ENCODE measurements at places on chromosomes 1 and 21. TPM values are rescaled to one million over a fixed set of nuclear protein-coding genes. Genes with fewer than 3 reads are reported as not detected.

GRCh38 chr1:204420039-204421004 lies 8.7 kb upstream of the PPP1R15B start:
- no peak overlapping the region for H3K27ac ChIP-seq
- no peak overlapping the region for H3K4me3 ChIP-seq
- H3K27me3 ChIP-seq = no peaks in the 10 kb centered on the region
- DNase-seq = no peak
- peaks cover 25% of the 10 kb centered on the region for H3K36me3 ChIP-seq

DNA sequence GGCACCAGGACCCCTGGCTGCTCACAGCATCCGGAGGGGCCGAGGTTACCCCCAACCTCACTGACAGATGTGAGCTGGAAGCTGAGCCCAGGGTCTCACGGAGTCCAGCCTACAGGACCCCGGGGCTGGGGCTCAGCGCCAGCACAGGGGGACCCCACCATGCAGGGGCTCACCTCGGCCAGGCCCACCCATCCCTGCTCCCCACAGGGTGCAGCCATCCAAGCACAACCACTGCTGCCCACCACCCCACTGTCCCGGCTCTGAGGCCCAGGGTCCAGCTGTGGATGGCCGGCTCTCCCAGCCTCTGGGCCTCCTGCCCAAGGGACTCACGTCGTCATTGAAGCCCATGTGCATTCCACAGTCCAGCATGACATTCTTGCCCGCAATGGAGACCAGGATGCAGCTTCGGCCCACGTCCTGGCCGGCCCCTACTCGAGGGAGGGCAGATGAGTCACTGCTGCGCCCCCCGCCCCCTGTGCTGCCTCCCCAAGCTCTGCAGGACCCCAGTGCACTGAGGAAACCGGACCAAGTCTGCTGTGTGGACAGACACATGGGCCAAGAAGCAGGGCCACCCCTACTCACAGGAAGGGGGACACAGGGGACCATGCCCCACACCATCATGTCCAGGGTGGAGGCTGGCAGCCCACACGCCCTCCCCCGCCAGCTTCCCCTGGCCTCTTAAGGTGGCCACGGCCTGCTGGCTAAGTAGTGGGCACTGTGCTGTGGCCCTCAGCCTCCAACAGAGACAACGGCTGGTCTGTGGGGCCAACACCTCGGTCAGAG lies 3.6 kb downstream of the INTS11 start:
- no peak overlapping the region for H3K4me3 ChIP-seq
- peaks cover 30% of the 10 kb centered on the region for H3K4me1 ChIP-seq
- no peak overlapping the region for H3K27ac ChIP-seq
- no peak for DNase-seq
- peaks cover 16% of the 10 kb centered on the region for H3K36me3 ChIP-seq

- no peak overlapping the region for H3K4me3 ChIP-seq
- H3K27me3 ChIP-seq = no peaks in the 10 kb centered on the region
- no peak overlapping the region for H3K27ac ChIP-seq
- no peaks in the 10 kb centered on the region for H3K36me3 ChIP-seq
- H3K4me1 ChIP-seq = no peaks in the 10 kb centered on the region
- DNase-seq = no peak
Observed at GRCh38 chr21:31838586-31839355, 34.0 kb upstream of the HUNK start.

DNA sequence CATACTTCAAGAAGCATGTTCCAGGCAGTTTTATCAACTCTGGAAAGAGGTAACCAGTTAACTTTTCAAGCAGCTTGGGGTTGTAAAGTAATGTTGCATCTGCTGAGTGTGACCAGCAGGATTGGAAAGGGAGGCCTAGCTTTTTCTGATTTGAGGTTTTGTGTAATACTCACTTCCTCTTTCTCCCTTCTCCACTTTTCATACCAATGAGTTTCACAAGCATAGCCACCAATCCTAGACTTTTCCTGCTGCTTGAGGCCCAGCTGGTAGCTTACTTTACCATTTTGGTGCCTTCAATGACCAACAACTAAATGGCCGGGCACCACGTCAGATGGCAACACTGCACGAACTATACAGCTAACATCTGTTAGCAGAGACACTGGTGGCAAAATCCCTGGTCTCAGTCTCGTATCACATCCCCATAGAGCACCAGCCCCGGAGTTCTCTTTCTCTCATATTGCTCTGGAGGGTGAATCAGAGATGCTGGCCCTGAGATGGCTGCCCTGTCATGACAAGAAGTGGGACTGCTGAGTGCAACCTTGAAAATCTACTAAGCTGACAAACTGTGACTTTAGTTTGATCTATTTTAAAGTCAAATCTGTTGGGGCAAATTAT lies 14.8 kb upstream of the GPR88 start:
- H3K27me3 ChIP-seq = no peaks in the 10 kb centered on the region
- no peak overlapping the region for H3K27ac ChIP-seq
- H3K36me3 ChIP-seq = peaks cover 7% of the 10 kb centered on the region
- no peak overlapping the region for H3K4me3 ChIP-seq
- DNase-seq = no peak
- no peaks in the 10 kb centered on the region for H3K4me1 ChIP-seq

DNA sequence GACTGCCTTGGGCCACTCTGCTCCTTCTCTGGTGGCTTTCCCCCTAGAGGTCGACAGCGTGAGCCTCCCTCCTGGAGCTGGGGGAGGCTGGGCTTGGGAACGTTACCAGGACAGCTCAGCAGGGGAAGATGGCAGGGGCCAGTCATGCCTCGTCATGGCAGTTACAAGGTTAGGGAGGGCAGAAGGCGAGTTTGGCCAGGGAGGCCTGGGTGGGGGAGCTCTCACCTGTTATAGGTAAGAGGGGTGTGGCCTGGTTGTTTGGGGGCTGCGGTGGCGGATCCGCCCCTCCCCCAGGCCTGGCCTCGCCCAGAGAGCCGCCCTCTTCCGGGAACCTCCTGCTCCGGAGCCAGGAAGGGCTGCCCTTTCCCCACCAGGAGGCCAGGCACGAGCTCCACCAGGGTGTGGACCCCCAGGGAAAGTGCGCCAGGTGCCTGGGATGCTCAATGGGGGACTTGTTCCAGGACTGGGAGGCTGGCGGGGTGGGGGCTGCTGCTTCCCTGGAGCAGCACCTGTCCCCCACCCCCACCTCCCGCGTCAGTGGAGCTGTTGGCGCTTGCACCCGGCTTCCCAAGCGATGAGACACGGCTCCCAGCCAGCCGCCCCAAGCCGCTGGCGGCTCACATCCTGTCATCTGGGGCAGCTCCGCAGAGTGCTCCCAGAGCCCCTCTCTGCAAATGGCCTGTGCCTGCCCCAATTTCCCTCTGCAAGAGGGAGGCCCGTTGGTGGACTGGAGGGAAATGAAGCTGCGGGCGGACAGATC lies 23.6 kb upstream of the PKP1 start:
- H3K27me3 ChIP-seq = no peaks in the 10 kb centered on the region
- no peaks in the 10 kb centered on the region for H3K4me1 ChIP-seq
- no peaks in the 10 kb centered on the region for H3K36me3 ChIP-seq
- H3K27ac ChIP-seq = no peak overlapping the region

DNA sequence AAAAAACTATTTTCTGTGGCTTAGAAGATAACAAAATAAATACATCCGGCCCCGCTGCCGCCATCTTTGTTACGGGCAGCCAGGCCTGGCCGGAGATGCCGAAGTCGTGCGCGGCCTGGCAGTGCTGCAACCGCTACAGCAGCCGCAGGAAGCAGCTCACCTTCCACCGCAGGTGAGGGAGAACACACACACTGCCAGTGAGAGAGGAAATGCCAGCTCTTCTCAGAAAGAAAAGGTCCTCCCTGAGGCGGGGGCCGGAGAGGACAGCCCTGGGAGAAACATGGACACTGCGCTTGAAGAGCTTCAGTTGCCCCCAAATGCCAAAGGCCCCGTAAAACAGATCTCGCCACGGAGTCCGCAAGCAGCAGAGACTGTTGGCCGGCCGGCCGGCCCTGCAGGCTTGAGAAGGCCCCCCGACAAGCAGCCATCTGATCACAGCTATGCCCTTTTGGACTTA lies 323.2 kb downstream of the AMY1C start:
- no peaks in the 10 kb centered on the region for H3K4me1 ChIP-seq
- no peaks in the 10 kb centered on the region for H3K36me3 ChIP-seq
- no peaks in the 10 kb centered on the region for H3K27me3 ChIP-seq

- H3K4me1 ChIP-seq = no peaks in the 10 kb centered on the region
- H3K36me3 ChIP-seq = no peaks in the 10 kb centered on the region
- H3K4me3 ChIP-seq = no peak overlapping the region
- H3K27ac ChIP-seq = no peak overlapping the region
- peaks cover 9% of the 10 kb centered on the region for H3K27me3 ChIP-seq
Observed at GRCh38 chr1:209576392-209577197, 6.9 kb upstream of the CAMK1G start.

GRCh38 chr1:220487297-220487820 lies 40.6 kb upstream of the MARK1 start:
- no peaks in the 10 kb centered on the region for H3K27me3 ChIP-seq
- no peak overlapping the region for H3K27ac ChIP-seq
- no peaks in the 10 kb centered on the region for H3K4me1 ChIP-seq
- no peaks in the 10 kb centered on the region for H3K36me3 ChIP-seq
- no peak overlapping the region for H3K4me3 ChIP-seq
- no peak for DNase-seq

DNA sequence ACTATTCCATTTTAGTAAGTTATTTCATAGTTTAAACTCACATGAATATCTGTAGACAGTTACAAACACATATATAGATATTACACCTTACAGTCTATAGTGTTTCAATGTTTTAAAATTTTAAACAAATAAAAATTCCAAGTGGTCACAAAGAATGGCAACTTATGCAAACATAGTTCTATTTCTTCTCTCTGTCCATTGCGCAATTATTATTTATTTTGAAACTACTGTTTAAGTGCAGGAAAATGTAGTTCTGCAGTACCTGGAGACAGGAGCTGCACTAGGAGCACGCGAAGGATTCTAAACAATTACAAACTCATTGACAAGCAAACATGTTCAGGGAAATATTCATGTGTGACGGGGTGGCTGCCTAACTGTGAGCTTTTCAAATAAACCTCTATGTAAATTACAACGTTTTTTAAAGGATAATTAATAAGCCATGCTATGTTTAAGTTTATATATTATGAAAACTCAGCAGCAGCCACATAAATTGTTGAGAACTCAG lies 312.0 kb upstream of the DUSP10 start:
- H3K4me1 ChIP-seq = peaks cover 4% of the 10 kb centered on the region
- no peak overlapping the region for H3K4me3 ChIP-seq

- H3K27ac ChIP-seq = no peak overlapping the region
- H3K27me3 ChIP-seq = peaks cover 5% of the 10 kb centered on the region
- H3K4me1 ChIP-seq = peaks cover 3% of the 10 kb centered on the region
- DNase-seq = no peak
- H3K36me3 ChIP-seq = no peaks in the 10 kb centered on the region
Observed at GRCh38 chr1:7698641-7699040, 72.5 kb upstream of the VAMP3 start.

DNA sequence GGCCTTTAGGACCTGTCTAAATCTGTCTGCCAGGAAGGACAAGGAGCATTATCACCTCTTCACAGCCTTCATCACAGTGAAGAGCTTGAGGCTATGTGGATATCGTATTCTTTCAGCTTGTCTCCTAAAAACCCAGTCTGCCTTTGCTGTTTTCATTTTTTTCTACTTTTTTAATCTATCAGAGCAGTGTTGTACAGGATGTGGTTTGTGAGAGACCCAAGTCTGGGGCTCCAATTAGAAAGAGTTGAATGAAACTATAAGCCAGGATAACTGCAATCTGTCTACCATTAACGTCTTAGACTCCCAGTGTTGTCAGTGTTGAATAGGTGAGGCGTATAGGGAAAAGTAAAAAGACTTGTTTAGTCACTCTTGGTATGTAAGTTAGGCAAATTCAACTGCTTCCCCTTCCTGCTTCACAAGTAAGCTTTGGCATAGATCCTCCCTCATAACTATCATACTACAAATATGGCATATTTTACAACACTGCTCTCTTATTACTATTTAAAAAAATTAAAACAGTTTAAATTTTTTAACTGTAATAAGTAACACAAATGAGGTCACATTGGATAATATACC lies 1225.8 kb upstream of the PRMT6 start:
- H3K27me3 ChIP-seq = no peaks in the 10 kb centered on the region
- H3K36me3 ChIP-seq = no peaks in the 10 kb centered on the region
- DNase-seq = no peak

DNA sequence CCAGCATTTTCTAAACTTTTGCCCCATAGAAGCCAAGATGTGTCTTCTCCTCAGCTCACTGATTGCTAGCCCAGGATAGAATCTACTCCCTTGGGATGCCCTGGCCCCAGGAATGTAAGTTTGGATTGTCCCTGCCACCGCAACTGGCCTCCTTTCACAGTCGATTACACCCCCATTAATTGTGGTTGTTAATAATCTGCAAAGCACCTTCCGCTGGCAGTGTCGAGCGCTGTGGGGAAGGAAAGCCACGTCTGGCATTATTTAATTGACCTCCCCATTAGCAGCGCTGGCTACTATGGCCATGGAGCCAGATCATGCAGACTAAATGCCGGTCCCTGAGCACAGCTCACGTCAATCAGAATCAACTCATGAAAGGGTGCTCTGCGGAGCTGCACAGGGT lies 597.3 kb upstream of the PLXNA2 start:
- H3K4me3 ChIP-seq = no peak overlapping the region
- no peak for DNase-seq
- H3K36me3 ChIP-seq = no peaks in the 10 kb centered on the region

DNA sequence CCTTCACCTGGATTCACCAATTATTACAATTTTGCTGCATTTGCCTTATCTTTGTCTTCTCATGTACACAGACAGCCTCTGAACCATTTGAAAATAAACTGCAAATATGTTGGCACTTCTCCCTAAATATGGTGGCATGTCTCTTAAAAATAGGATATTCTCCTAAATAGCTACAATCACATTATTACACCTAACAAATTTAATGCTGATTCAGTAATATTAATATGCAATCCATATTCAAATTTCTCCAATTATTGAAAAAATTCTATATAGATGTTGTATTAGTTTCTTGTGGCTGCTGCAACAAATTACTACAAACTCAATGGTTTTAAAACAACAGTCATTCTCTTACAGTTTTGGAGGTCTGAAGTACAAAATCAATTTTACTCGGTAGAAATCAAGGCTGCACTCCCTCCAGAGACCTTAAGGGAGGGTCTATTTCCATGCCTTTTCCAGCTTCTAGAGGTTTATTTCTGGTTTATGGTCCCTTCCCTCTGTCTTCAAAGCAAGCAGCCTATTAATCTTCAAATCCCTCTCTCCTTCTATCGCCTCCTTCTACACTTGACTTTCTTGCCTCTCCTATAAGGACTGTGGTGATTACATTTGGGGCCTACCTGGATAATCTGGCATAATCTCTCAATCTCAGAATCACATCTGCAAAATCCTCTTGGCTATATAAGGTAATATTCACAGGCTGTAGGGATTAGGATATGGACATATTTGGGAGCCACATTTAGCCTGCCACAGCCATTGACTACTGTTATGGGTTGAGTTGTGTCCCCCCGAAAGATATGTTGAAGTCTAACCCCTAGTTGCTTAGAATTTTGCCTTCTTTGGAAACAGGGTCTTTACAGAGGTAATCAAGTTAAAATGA lies 52.5 kb upstream of the BOLA1 start:
- DNase-seq = no peak
- H3K36me3 ChIP-seq = peaks cover 9% of the 10 kb centered on the region
- H3K4me1 ChIP-seq = peaks cover 10% of the 10 kb centered on the region
- H3K4me3 ChIP-seq = no peak overlapping the region
- H3K27me3 ChIP-seq = no peaks in the 10 kb centered on the region

Gene G0S2
- 15.3 TPM for total RNA-seq

Gene GSTM1
- 31.9 TPM for total RNA-seq

Gene TDRD10
- total RNA-seq = not detected

Gene NUDC
- 43.6 TPM for total RNA-seq

Gene CD46
- total RNA-seq = 126 TPM

Gene LRRC53
- not detected for total RNA-seq

All from natural killer cell (primary cell).